Forelimb muscle (tissue), 1 donor: ENCODE measurements at places on chromosomes 11 and 22.

DNA sequence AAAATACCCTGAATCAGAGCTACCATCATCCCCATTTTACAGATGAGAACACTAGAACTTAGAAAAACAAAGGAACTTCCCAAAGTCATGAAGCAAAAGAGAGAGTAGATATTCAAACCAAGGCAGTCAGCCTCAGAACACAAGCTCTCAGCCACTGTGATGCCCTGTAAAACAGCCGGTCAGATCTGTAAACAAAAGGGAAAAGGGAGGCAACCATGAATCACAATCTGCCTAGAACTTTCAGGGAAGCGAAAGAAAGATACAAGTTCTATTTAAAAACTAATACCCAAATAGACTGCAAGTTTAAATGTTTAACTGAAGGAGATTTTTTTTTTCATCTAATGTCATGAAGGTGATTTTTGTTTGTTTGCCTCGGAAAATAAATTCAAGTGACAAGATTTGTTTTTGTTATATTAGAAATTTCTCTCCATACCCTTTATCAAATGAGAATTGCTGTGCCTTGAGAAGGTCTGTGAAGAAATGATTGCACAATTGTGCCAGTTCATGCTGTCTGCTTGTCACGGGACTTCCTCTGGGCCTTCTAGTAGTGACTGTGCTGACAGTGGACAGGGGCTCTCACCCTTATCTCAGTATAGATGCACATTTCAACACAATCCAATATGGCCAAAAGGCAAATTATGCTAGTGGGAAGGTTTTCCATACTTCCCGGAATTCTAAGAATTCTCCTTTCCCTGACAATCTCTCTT is 11.7 kb downstream of the SAA1 start:
- no peak for DNase-seq

- DNase-seq: no peak
Observed at GRCh38 chr22:36858156-36858555, 2.6 kb upstream of the NCF4 start.

DNA sequence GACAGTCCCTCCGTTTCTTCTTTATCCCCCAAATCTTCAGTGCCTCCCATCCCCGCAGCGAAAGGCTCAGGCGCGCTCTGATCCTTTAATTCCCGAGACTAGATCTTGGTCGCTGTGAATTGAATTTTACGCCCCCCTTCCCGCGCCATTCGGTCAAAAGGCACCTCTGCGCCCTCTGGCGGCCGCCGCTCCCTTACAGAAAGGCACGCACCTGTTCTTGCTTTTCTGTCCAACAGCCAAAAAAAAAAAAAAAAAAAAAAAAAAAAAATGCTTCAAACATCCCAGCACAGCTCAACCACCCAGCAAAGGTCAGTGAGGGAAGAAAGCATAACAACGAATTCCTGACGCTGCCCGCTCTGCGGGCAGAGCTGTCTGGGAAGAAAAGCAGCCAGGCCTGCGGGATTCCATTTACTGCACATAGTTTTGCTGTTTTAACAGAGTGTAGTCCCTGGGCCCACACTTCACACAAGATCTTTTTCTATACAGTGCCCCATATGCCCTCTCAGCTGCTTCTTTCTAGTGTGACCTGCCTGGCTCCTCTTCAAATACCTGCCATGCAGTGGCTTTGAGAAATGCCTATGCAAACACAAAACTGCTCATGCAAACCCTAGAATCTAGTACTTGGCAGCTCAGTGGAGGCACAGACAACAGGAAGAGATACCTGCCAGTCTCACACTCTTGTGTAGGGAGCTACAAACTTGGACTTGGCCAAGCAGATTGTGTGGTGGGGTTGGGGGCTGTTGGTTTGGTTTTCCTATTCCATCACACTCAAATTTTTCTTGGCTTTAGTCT is 1.3 kb upstream of the ESAM start:
- peak; percentile 40 for DNase-seq

DNA sequence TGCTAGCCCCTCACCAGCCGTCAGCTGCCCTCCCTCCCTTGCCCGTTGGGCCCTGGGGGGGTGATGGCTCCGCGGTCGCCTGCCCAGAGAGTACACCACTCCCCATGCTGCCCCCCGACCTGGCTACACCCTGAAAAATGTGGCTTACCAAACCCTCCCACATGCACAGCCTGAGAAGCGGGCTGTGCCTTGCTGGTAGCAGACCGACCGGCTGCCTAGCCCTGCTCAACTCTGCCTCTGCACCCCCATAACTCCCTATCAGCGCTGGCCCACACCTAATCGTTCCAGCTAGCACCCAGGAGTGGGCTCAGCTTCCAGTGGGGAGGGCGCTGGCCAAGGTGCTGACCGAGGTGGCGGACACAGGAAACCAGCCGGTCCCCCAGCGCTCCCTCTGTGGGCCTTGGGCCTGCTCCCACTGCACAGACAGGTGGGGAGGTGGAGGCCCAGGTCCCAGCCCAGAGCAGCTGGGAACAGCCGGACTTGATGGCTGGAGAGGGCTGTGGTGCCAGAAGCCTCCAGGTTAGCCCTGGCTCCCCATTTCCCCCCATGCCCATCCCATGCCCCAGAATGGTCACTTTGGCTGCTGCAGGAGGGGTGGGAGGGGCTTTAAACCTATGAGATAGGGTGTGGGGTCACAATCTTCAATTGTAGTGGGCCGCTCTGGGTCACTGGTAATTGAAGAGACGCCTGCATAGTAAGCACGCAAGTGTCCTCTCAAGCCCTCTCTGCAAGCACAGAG is 32.1 kb upstream of the PRODH start:
- DNase-seq: no peak

DNA sequence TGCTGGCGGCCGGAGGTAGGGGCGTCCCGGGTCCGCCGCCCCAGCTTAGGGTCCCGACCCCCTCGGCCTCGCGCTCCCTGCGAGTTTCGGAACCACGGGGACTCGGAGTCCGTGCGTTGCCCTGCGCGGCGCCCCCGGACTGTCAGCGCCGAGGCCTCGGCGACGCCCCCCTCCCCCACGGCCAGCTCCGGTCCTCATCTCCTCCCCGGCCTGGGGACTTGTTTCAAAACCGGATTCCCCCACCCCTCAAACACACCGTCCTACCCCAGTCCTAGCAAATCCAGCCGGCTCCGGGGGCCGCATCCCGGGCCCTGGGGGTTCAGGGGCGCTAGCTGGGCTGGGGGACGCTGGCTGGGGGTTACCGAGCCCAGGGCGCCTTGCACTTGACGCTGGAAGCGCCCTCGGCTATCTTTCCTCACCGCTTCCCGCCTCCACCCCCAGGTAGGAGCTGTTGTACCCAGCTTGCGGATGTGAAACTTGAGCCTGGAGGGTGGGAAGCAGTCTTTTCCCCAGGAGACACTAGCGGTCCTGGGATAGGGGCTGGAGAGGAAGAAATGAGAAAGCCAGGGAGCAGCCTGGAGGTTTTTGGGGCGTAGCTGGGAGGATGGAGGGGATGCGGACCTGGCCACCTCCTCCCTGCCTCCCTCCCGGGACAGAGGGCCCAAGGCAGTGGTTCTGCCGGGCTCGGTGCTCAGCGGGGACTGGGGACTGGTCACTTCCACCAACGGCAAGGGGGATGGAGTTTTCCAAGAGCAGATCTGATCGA is 550 bp downstream of the FBLN1 start:
- DNase-seq: no peak
